ENCODE measurements at places on chromosomes 6 and 20.

DNA sequence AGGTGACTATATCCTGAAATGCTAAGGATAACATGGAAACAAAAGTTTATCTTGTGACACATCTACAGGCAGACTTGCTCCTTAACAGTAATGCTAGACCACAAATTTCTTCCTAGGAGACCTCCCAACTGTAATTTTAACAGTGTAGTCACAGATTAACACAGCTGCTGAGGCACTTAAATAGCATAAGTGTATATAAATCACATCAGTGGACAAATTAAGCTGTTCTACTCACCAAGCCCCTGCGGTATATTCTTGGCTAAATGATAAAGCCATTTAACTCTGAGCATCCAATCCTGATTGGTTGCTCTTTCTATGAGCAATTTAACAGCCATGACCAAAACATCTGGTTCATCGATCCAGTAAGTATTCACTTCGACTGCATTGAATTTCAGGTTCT, 73.3 kb upstream of the LYRM2 start:
- no peak for DNase-seq

DNA sequence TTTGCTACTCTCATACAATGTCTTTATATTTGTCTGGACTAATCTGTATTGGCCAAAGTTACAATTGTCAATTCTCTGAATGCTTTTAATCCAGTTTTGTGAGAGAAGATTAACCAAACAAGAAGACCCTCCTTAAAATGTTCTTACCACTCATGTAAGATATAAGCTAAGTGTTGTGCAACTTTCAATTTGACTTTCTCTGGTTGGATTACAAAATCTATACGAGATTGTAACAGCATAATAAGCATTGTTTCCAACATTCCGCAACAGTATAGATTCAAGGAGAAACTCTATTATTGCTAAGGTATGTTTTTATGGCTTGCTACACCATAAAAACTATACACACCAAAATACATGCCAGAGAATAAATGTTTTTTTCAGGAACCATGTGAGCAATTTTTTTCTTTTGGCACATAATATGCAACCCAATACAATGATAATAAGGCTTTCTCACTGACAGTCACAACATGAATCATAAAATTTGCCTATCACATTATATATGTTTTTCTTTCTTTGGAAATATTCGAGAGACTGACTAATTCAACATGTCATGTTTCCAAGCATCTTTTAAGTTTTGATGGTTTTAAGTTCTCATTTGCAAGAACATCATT, 12.2 kb upstream of the TRPC4AP start:
- no peak for DNase-seq

GRCh38 chr20:1424336-1424735, 31.5 kb upstream of the FKBP1A start:
- no peak for DNase-seq

- no peak for DNase-seq
Measured at GRCh38 chr6:81909981-81910900, 157.8 kb upstream of the TENT5A start.

- DNase-seq = no peak
Measured at GRCh38 chr20:16321291-16321690, 252.0 kb downstream of the KIF16B start.

DNA sequence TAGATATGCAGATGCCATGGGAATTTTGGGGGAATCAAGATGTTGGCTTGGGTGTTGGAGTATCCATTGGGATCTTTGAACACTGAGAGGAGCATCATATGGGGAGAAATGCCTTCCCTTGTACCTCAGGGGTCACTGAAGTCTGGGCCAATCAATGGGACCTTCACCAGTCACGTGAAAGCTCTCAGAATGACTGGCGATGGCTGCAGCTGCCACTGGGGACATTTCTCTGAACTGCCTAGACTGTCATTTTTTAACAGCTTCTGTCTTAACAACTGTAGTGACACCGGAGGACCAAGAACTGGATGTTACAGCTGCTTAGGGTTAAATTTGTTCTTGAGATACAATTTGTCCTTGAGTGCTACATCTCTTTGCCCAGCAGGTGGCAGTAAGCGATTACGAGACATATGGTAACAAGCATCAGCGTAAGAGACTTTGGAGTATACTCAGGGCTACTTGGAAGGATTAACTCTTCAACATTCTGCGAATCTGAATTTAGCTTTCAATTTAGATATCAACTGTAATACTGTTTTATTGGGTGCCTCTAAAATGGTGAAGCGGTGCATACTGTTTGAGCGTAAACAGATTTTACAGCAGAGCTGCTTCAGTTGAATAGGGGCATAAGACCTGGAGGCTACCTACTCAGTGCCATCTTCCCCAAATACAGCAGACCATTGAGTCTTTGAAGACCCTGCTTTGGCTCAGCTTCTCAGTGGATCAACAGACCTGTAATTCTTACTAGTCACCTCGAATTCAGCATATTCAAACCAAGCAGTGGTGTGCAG, 36.0 kb downstream of the CCN2 start:
- DNase-seq = no peak

GRCh38 chr6:80280262-80281010, 174.0 kb downstream of the BCKDHB start:
- no peak for DNase-seq

DNA sequence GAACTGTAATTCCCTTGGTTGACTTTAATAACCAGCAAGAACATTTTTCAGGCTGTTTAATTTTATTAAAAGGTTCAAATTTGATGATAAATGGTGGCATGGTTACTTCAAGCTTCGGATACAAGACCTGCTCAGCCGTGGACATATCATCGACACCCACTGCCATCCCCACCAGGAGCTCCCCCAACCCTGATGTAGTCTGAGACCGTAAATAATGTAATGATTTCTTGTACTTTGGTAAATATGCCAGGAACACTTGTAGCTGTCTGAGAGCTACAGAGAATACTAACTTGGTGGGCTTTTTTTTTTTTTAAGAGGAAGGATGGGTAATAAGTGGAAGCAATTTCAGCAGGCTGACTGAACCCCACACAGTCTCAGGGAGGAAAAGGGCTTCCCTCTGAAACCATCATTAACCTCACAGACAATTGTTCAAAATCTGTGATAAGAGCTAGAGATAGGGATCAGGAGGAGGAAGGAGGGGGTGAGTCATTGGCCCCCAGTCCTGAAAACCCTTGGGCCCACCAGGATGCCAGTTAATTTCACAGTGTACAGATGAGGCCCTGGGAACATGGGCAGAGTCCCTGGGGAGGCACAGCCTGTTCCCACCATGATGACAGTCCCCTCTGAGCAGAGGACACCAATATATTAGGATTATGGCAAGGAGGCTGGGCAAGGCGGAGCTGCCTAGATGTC, 56.0 kb downstream of the APCDD1L start:
- DNase-seq = no peak
